T-cell (primary cell): ENCODE measurements at places on chromosomes 16 and 17.

GRCh38 chr17:71117466-71117865, 948.1 kb downstream of the KCNJ2 start:
- DNase-seq, result no peak

- DNase-seq, result no peak
Observed at GRCh38 chr17:163514-164098, 17.8 kb downstream of the DOC2B start.

DNA sequence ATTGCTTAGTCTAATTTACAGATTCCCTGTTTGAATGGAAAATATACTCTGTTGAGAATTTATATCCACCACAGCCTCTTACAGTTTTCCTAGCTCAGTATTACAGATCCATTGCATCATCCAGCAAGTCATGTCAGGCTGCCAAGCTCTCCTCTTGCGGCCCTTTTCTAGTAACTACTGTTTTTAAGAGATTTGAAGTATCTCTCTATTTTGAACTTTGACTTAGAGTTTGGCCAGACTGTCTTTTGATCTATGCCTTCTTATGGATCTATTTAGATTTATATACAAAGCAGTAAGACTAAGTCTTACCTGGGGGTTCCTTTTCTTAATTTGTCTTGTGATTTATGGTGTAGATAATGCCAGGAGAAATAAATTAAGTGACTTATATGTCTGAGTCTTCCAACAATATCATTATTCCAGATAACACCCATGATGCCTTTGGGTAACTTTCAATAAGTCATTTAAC, 53.1 kb upstream of the ABCC11 start:
- DNase-seq, result no peak

- no peak for DNase-seq
Observed at GRCh38 chr17:2004435-2004952, 20.6 kb downstream of the RTN4RL1 start.

DNA sequence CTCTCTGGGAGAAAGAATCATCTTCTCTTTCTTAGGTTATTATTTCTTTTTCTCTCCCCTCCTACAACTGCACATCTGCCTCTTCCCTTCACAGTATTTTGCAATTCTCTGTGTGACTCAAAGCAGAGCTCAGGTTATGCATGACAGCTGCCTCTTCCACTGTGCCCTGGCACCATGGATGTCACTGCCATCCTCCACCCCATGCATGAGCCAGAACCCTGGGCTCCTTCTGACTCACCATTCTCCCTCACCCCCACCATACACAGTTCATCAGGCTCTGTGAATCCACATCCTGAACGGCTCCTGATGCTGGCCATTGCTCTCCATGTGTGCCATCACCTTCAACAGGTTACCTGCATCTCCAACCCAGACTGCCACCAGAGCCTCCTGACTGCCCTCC, 23.9 kb downstream of the CA10 start:
- no peak for DNase-seq

GRCh38 chr16:62249069-62249468, 212.8 kb upstream of the CDH8 start:
- no peak for DNase-seq

GRCh38 chr17:51046514-51047384, 73.9 kb downstream of the SPAG9 start:
- DNase-seq, result no peak

- no peak for DNase-seq
Observed at GRCh38 chr16:16578701-16579100, 199.8 kb downstream of the NPIPA7 start.

- peak; percentile 88 for DNase-seq
Observed at GRCh38 chr17:7887482-7888183, 956 bp upstream of the CHD3 start.

DNA sequence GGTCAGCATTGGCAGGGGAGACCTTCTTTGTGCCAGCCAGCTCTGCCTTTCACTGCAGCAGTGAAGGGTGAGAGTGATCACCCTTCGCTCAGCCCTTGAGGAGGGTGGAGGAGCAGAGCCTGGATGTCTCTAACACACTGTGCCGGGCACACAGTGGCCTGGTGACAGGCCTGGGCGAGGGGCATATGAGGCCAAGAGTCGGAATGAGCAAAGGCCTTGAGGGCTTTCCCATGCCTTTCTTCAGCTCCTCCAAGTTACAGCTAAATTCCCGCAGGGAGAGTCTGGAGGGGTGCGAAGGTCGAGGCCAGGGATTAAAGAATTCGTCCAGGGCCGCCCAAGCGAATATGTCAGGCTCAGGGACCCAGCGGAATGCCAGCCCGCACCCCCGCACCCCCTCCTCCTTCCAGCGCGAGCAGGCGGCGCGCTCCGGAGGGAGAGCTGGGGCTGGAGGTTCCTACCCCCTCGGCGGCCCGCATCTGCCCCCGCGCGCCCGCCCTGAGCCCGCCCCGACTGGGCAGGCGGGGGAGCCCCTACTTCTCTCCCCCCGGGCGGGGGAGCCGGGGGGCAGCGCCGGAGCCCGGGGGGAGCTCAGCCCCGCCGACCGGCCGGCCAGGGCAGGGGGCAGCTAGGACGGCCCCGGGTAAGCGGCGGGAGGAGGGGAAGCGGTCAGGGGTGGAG, at the start of gene RASL10B:
RASL10B (plus strand) TSS at position 401 of the 678 bp plus-strand sequence. CDS start 3,546 bp downstream, outside the sequence.
- DNase-seq, result peak; percentile 41

DNA sequence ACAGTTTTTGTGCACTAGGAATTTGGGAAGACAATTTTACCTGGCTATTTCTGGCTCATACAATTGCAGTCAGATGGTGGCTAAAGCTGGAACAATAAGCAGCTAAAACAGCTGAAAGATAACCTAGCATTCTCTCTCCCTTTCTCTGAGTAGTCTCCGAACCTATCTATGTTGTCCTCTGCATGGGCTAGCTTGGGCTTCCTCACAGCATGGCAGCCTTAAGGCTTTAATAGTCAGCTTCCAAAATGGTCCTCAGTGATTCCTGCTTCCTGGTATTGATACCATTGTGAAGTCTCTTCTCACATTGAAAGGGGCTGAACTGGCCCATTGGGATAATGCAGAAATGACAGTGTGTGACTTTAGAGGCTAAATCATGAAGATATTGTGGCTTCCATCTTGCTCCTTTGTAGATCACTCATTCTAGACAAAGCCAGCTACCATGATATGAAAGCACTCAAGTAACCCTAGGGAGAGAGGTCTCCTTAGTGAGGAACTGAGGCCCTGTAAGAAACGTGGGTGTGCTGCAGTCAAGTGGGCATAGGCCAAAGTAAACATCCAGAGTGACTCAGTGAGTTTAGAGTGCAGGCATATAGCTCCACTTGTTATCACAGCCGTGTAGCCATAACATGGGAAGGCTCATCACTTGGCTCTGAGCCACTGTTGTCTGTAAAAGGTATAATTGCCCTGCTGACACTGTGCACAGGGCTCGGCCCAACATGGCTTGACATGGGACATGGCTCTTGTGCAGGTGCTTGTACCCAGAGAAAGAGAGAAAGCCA, 5.5 kb upstream of the VKORC1 start:
- DNase-seq, result no peak

- no peak for DNase-seq
Observed at GRCh38 chr17:76672270-76672851, 28.8 kb upstream of the ST6GALNAC1 start.

DNA sequence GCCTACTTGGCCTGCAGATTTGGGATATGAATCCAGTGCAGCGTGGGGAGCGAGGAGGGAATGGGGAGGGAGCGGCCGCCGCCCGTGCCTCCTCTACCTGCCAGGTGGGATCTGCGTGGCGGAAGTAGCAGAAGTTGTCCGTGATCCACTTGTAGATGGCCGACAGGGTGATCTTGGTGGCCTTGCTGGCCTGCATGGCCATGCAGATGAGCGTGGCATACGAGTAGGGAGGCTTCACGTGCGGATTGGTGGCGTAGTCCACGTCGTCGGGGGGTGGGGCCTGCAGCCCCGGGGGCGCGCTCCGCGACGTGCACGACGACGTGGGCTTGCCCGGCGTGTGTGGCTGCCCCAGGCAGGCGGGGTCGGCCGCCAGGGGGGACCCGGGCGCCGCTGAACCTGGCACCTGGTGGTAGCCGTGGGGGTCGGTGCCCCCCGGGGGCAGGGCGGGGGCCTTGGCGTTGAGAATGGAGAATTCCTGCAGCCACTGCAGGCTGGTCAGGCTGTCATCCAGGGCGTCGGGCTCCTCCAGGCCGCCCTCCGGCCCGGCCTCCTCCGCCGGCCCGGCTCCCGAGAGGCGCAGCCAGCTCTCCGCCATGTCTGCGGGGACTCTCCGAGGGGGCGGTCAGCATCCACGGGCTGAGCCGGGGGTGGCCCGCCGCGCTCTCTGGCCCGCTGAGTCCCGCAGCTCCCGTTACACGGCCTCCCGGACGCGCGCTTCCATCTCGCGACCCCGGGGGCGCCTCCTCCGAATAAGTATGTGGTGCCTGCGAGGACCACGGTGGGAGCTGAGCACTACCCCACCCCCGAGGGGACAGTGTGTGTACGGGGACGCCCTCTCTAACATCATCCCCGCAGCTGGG, 1.0 kb downstream of the FOXJ1 start:
- peak; percentile 50 for DNase-seq

GRCh38 chr16:75491876-75492275, 3.4 kb downstream of the CHST6 start:
- DNase-seq, result no peak

GRCh38 chr17:78683408-78683961, 98.6 kb downstream of the CYTH1 start:
- DNase-seq, result no peak

DNA sequence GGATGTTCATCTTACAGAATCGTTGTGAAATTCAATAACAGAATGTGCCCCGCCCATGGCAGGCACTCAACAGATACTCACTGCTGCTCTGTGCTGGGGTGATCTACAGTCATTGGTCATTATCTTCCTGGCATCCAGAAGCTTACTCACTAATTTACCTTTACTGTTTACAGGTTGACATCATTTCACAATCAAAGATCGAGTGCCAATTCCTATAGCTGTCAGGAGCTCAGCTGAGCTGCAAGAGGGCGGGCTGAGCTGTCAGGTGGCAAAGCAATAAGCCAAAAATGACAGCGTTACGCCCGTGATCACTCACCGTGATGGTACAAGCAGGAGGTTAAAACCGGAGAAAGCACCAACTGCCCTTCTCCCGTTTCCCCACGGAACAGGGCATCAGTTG, 51.2 kb downstream of the LITAF start:
- no peak for DNase-seq

GRCh38 chr16:67155295-67156142, 4.2 kb downstream of the TRADD start:
- peak; percentile 79 for DNase-seq

GRCh38 chr16:29729116-29729521, 16.7 kb downstream of the C16orf54 start:
- DNase-seq, result no peak

- DNase-seq, result no peak
Observed at GRCh38 chr17:71304498-71305158, 816.2 kb upstream of the SOX9 start.

GRCh38 chr16:57475711-57476339, 10.5 kb downstream of the DOK4 start:
- DNase-seq, result peak; percentile 60

DNA sequence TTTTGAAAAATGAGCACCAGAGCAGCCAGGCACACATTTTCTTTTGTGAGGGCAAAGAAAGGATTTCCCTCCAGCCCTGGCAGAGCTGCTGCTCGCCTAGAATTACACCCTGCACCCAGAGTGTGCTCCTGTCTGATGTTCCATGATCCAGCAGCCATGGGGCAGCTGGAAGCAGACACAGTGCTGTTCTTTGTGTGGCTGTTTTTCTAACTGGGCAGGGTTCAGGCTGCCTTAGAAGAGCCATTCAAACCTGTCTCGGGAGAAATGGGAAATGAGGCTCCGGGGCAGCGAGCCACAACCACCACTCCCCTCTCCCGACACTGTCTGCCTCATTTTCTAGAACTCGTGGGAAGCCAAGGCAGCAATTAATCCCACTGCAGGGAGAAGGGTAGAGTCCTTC, 28.9 kb downstream of the LITAF start:
- no peak for DNase-seq

GRCh38 chr17:14775731-14776492, 475.0 kb downstream of the HS3ST3B1 start:
- DNase-seq, result no peak

- no peak for DNase-seq
Observed at GRCh38 chr16:56371660-56371937, 53.7 kb downstream of the AMFR start.

- no peak for DNase-seq
Observed at GRCh38 chr17:80138856-80139426, 8.0 kb downstream of the EIF4A3 start.

GRCh38 chr17:2170023-2170422, 115.1 kb downstream of the HIC1 start:
- no peak for DNase-seq

GRCh38 chr16:25024900-25025299, 9.7 kb upstream of the ARHGAP17 start:
- no peak for DNase-seq

- DNase-seq, result no peak
Observed at GRCh38 chr17:47812146-47812920, 9.3 kb downstream of the OSBPL7 start.

GRCh38 chr17:72677714-72678390, 414.6 kb downstream of the SLC39A11 start:
- DNase-seq, result no peak

- no peak for DNase-seq
Observed at GRCh38 chr17:56350592-56350991, 197.3 kb downstream of the ANKFN1 start.

GRCh38 chr16:70758786-70759185, 42.2 kb downstream of the VAC14 start:
- DNase-seq, result no peak

GRCh38 chr17:8069587-8069860, 18.0 kb downstream of the ALOX12B start:
- no peak for DNase-seq

GRCh38 chr17:1110862-1111598, 68.8 kb downstream of the ABR start:
- DNase-seq, result no peak

DNA sequence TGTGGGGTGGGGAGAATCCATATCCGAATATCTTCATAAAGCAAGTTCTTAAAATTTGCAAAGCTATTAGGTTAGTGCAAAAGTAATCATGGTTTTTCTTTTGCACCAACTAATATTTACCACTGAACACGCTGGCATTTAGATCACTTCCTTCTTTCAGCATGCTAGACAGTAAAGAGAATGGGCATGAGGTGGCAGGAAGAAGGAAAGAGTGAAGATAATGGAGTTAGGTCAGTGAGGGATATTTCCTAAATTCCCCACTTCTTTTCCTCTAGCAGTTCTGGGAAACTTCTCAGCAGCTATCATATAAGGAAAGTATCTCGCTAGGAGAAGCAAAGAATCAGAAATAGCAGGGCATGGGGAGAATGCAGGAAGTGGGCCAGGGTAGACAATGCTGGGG, 39.0 kb downstream of the SLC6A4 start:
- no peak for DNase-seq

- DNase-seq, result no peak
Observed at GRCh38 chr16:47990676-47991075, 165.1 kb downstream of the ABCC12 start.

GRCh38 chr16:65178151-65178550, 56.3 kb upstream of the CDH11 start:
- DNase-seq, result no peak

GRCh38 chr17:74554909-74555308, 9.0 kb upstream of the CD300C start:
- no peak for DNase-seq

GRCh38 chr16:87622756-87623319, 20.5 kb downstream of the JPH3 start:
- DNase-seq, result no peak

- DNase-seq, result no peak
Observed at GRCh38 chr17:35299135-35299534, 56.3 kb downstream of the SLFN5 start.
